ENCODE measurements at places on chromosomes 6 and 20.

DNA sequence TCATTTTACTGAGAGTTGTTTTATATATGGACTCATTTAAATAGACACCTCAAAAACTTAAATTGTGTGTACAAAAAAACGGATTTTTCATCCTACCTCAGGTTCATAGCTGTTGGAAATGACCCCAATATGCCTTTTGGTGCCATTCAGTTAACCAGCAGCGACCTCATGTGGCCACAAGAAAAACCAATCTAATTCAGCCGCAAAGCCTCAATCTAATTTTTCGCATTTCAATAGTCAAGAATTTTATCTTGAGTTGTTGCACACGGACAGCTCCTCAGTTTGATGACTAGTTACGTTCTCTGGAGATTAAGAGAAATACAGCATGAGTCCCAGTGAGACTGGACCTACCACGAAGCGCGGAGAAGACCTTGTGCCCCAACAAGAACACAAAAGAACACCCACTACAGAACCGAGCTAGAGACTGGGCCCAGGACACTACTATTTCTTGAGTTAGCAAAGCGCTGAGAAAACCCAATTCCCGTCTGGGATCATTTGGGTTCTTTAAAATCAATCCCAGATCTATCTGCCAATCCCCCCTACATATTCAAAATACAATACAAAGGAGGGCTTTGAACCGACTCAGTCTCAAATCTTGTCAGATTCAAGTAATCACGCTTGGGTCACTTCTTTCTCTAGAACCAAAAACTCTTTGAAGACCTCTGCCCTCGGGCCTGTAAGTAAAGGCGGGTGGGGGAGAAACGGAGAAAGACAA lies 1.1 kb downstream of the TCP11 start:
- DNase-seq: no peak

GRCh38 chr6:124433387-124434160 lies 528.7 kb upstream of the RNF217 start:
- no peak for DNase-seq

DNA sequence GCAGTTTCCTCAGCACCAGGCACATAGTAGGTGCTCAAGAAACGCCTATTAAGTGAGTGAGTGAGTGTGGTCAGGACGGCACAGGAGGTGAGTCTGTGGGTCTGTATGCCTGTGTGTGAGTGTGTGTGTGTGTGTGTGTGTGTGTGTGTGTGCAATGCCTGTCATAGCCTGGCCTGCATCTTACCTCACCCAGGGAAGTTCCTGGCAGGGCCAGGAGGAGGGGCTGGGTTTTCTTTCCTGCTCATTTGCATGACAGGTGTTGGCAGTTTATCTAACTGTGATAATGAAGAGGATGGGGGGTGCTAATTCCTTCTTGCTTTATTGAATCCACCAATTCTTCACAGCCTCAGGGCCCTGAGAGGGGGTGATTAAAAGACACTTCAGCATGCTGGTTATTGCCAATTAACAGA lies 146.7 kb upstream of the MLN start:
- no peak for DNase-seq

- DNase-seq: no peak
Observed at GRCh38 chr6:1708122-1708521, 98.4 kb downstream of the FOXC1 start.

DNA sequence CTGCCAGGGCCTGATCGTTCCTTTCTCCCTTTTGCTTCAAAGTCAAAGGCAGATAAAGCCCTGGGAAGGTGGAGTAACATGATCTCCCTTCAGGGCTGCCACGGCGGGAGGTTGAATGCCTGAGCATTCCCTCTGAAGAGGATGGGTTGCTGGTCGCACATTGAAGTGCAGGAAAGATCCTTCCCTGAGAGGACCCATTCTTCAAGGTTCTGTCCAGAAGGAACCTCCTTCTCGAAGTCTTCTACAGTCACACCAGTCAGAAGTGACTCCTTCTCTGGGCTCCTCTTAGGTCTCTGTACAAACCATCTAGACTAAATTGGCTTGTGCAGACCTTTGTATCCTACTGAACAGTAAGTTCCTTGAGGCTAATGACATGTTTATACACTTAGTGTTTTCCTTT lies 192.6 kb upstream of the VGLL2 start:
- no peak for DNase-seq

DNA sequence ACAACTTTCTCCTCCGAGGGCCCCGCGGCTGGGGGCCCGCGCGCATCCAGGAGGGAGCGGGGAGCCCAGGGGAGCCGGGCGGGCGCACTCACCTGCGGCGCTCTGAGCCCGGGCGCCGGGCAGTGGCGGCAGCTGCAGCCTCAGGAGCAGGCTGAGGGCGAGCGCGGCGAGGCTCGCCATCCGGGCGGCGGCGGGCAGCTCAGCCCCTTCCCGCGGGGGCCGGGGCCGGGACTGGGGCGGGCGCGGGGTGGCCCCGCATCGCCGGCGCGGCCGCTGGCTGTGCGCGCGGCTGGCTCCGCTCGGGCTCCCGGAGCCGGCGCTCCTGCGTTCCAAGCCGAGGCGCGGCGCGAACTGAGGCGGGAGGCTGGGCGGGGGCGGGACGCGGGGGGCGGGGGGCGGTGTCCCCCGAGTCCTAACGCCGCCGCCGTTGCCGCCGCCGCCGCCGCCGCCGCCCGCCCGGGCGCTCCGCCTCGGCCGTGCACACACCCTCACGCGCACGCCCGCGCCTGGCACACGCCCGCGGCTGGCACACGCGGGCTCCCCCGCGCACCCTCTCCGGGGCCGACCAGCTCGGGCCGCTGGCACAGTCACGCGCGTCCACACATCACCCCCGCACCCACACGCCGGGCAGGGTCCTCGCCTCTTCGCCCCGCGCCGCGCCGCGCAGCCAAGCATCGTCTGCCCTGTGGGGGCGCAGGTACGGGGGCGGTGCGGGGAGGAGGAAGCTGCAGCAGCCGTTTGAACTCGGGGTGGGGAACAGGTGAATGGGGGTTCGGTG lies at the start of gene PTPRT:
PTPRT (minus strand) TSS at position 353 of the 778 bp plus-strand sequence; CDS start at position 180, 173 bp downstream.
- DNase-seq: no peak

DNA sequence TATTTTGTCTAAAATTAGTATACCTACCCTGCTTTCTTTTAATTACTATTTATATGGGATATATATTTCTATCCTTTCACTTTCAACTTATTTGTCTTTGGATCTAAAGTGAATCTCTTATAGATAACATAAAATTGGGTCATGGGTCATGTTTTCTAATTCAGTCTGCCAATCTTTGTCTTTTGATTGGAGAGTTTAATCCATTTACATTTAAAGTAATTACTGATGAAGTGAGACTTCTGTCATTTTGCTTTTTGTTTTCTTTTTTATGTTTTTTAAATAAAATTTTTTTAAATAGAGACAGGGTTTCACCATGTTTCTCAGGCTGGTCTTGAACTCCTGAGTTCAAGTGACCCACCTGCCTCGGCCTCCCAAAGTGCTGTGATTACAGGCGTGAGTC lies 50.5 kb upstream of the PRDM1 start:
- no peak for DNase-seq

- DNase-seq: no peak
Observed at GRCh38 chr6:167474725-167475124, 149.8 kb downstream of the TTLL2 start.

GRCh38 chr6:90703336-90703735 lies 116.5 kb upstream of the MAP3K7 start:
- DNase-seq: no peak
